ENCODE measurements at places on chromosomes 4 and X.

GRCh38 chr4:84089652-84090437, 409.2 kb downstream of the NKX6-1 start:
- no peak for DNase-seq

GRCh38 chrX:85244450-85245211, 840 bp downstream of the ZNF711 start:
- no peak for DNase-seq

- DNase-seq, result no peak
Observed at GRCh38 chr4:86947501-86948120, 12.8 kb downstream of the AFF1 start.

- no peak for DNase-seq
Observed at GRCh38 chr4:180057299-180057721, 2185.9 kb upstream of the TENM3 start.

- no peak for DNase-seq
Observed at GRCh38 chrX:13552892-13553291, 16.5 kb upstream of the EGFL6 start.

DNA sequence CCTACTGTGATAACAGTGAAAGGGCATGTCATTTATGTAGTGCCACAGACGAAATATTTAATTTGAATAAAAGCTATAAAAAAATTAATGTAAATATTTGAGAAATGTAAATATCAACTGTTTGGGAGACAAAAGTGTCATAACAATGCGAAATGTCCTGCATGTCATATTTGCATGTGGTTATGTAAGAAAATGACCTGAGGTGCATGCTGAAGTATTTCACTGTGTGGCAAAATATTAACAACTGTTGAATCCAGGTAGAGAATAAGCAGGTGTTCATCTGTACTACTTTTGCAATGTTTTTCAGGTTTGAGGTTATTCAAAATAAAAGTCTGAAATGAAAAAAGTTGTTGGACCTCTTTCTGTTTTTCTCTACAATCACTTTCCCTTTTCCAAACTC, 30.9 kb downstream of the PROM1 start:
- DNase-seq, result no peak

DNA sequence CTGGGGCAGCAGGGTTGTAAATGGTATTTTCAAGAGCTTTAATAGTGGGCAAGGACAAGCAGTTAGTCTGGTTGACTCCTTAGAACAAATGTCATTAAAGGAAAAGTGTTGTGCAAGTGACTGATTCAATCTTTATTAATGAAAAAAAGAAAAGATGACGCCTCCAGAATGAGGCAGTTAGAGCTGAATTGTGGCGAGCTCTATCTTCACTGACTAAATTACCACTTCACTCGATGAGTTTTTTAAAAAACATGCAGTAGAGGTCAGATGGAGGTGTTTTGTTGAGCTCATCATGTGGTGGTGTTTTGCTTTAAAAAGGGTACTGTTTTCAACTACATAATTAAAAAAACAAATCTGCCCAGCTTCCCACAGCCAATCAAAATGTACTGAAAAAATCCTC, 28.1 kb upstream of the TENM3 start:
- no peak for DNase-seq

- DNase-seq, result no peak
Observed at GRCh38 chr4:168612450-168613135, 115.7 kb downstream of the PALLD start.

DNA sequence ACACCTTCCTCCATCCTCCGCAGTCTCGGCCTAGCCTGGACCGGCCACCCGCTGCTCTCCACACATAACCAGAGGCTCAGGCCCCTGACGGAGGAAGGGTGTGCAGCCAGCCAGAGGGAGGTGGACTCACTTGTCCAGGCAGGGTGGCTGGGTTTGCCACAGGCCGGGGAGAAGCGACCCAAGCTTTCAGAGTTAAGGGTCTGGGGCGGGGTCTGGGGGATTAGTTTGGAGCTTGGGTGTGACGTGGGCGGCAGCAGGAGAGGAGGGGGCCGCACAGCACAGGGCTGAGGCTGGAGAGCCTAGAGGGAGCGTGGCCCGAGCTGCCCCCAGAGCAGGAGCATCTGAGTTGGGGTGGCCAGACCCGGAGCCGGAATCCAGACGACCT, 22.4 kb upstream of the CPLX1 start:
- DNase-seq, result no peak

GRCh38 chrX:115957862-115958490, 212.6 kb upstream of the AGTR2 start:
- no peak for DNase-seq

DNA sequence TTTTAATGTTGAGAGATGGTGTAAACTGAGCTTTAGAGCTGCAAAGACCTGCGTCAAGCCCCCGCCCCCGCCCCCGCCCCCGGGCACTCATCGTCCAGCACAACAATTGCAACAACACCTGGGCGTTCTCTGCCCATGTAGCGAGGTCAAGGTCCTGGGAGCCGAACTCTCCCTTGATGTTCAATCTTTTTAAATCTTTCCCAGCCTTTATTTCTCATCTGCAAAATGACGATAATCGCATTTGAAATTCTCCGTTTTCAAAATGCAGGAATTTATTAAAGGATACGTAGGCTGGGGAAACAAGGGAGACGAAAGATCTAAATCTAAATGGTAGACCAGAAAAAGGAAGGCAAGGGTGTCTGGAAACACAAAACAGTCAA, 648 bp upstream of the MSMO1 start:
- DNase-seq, result no peak

DNA sequence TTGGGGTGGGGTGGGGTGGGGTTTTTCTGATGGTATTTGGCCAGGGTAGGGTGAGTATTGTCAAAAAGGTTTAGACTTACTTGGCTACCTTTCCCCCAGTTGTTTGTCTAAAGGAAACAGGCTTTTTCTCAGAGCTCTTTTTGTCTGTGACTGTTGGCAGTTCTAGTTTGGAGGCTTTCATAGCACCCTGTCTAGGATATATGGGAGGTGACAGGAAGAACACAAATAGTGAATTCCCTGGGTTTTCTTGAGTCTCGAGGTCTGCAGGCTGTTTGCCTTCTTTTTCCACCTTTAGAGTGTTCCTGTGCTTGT, 13.5 kb downstream of the RPS6KA3 start:
- DNase-seq, result no peak

DNA sequence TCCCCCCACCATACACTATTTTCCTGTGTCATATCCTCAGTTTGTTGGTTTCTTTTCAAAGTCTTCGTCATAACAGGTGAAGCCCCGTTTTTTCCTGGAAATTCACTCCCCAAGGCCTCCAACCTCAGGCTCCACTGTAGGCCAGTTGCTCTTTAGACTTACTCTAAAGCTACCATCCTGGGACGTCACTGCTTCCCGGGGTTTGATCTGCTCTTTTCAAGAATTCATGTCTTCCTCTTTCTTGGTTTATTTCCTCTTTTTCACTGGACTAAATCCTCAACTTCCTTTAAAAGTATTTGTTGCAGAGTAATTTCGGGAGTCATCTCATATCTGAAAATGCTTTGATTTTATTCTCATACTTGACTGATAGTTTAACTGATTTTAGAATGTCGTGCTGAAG, 6.5 kb upstream of the SERTM2 start:
- no peak for DNase-seq

DNA sequence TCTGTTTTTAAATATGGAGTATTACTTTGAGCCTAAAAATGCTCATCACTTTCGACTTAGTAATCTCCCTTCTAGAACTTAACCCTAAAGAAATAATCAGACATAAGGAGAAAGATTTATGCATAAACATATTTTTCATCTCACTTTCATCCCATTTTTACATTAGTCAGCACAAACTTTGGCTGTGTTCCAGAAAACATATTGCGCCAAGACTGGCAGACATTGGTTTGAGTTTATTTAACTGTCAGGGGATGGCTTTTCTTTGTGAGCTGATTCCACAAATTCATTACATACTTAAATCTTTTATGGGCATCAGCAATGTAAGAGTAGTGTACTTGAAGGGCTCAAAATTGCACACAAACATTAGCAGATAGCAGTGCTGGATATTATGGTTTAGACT, 23.7 kb downstream of the MAOA start:
- no peak for DNase-seq

DNA sequence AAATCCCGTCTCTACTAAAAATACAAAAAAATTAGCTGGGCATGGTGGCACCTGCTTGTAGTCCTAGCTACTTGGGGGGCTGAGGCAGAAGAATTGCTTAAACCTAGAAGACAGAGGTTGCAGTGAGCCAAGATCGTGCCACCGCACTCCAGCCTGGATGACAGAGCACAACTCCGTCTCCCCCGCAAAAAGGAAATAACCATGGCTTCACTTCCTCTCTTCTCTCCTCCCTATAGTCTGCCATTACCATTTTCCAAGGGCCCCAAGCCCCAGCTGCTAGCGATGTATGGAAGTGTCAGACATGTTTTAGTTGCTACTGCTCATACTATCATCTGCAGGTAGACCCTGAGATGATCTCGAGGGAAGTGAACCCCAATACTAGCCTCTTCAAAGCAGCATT, 177.3 kb upstream of the FAM9B start:
- DNase-seq, result no peak

DNA sequence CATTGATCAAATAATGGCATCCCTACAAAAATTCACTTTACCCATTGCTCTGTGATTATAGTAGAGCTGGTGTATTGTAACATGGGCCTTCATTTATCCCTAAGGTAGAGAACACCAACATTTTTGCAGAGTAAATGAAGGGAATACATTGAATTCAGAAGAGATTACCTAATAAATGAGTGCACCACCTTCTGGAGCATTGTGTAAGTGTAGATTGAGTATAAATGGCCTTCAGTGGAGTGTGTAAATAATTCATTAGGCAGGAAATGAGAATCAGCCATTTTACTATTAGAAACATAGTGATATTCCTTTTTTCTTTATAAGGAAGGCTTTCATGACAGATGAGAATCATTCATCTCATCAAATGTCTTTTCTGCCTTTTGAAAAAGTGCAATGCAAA, 155.8 kb downstream of the FAM47B start:
- no peak for DNase-seq

GRCh38 chr4:102732678-102733077, 28.1 kb downstream of the MANBA start:
- no peak for DNase-seq

DNA sequence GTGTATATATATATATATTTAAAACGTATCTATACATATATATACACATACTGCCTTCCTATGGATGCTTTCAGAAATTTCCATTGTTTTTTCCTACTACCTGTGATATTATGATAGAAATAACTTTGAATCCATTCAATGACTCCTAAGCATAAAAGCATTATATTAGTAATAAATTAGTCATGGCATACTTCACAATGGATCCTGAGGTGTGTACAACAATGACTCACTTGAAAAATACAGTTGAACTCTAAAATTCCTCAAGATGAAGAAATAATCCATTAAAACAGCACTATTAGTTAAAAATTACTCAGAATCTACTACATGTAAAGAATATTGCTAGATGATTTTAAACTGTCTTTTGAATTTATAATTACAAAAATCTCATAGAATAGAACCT, 201.1 kb downstream of the STPG2 start:
- no peak for DNase-seq

Data from cortex of kidney (tissue), 1 donor.